ENCODE measurements at places on chromosomes 1 and 21.

DNA sequence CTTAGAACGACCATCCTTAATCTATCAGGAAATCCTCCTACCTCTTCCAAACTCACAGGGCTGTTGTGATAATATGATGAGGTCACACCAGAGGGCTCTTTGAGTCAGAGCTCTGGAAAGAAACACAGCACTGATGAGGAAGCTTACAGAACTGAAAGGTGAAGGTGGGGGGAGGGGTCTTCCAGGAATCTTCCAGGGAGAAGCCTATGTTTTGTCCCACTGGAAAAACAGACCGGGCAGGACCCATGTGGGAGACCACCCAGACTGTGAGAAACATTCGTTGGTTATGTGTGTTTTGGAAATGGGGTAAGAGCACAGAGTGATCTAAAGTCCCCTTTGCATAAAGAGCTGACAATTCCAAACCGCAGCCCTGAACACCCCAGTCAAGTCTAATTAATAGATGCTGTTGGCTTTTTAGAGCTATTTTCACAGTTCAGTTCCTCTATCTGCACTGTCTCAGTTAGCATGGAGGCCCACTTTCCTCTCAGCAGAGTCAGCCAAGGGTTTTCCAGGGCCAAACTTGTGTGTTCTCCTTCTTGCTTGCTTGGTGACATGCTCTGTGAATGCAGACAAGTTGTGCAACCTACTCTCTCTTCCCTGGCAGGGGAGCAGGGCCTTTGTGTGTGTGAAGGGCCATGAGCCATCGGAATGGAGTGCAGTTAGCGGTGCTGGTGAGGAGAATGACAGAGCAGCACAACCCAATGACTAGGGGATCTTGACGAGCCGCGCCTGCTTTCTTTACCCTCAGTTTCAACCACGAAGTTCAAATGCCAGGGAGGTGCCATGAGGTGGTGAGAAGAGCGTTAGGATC, 12.3 kb downstream of the PHLDA3 start:
- DNase-seq, result no peak

- no peak for DNase-seq
Observed at GRCh38 chr1:204448344-204448964, 36.8 kb upstream of the PPP1R15B start.

- no peak for DNase-seq
Observed at GRCh38 chr1:186965847-186966246, 137.1 kb downstream of the PLA2G4A start.

GRCh38 chr1:155186794-155187455, 13.3 kb downstream of the TRIM46 start:
- DNase-seq, result no peak

DNA sequence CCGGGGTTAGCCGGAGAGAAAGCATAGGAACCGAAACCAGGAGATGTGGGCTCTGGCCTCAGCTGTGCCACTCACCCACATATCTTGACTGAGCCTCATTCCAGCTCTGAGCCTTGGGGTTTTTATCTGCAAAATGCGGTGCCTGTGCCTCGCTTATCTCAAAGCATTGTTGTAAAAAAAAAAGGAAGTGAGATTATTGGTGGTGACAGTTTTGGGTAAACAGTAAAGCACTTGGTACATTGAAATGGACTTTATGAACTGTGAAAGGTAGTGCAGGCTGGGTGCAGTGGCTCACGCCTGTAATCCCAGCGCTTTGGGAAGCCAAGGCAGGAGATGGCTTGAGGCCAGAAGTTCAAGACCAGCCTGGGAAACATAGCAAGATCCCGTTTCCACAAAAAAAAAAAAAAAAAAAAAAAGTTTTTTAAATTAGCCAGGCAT, 3.8 kb downstream of the PTAFR start:
- no peak for DNase-seq

- no peak for DNase-seq
Observed at GRCh38 chr1:25806418-25806817, 6.4 kb downstream of the SELENON start.

DNA sequence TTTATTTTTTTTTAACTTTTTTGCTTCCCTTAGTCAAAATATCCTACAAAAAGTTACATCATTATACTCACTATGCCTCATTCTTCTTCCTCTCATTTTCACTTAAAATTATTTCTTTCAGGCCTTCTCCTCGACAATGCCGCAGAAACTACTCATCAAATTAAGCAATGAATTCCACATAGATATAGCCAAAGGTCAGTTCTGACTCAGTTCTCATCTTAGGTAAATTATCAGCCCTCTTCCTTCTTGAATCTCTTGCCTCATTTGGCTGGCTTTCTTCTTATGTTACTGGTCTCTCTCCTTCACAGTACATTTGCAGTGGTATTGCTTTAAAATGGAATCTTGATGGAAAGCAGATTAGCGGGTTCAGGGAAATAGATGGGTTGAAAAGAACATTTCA, 260.7 kb upstream of the BRINP3 start:
- no peak for DNase-seq

DNA sequence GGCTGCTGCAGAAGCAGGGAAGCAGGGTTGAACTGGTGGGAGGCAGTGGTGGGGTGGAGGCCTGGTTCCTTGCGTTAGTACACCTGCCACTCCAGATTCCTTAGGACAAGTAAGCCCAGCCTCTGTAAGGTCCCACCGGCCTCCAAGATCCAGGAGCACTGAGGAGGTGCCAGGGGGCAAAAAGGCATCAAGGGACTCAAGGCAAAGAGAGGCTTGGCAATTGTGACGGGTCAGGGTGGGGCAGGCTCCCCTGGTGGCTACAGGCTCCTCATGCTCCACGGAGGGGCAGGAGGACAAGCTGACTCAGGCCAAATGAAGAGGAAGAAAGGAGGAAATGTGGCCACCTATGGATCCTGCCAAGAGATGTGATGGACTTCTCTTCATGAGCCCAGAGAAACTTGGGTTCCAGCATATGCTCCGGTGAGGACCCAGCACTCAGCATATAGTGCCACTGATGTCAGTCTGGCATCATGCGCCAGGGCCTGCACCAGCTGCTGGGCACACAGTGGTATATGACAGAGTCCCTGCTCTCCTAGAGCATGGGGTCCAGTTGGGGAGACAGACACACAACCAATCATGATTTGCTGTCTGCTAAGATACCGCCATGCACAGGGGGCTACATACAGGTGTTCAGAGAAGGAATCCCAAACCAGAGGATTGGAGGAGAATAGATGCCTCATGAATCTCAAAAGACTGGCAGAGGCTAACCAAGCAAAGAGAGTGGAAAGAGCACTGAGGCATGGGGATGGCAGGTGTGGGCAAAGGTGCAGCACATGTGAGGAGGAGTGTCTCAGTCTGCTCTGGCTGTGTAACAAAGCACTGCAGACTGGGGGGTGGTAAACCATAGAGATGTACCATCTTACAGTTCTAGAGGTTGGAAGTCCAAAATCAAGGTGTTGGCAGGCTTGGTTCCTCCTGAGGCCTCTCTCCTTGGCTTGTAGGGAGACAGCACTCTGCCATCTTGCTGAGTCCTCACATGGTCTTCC, 249.7 kb downstream of the RHOU start:
- no peak for DNase-seq

GRCh38 chr1:41313661-41314131, 47.5 kb upstream of the FOXO6 start:
- DNase-seq, result no peak
